ENCODE measurements at places on chromosomes 7 and 10.

- no peak for DNase-seq
These were observed 153.1 kb upstream of the LAMB4 start for GRCh38 chr7:108283252-108283651.

- no peak for DNase-seq
These were observed 60.7 kb upstream of the FOXK1 start for GRCh38 chr7:4621396-4621795.

GRCh38 chr7:141534757-141535737 is 16.2 kb upstream of the AGK start:
- DNase-seq = no peak

- peak; percentile 45 for DNase-seq
These were observed 93.2 kb upstream of the KIF5B start for GRCh38 chr10:32149252-32149955.

- DNase-seq = no peak
These were observed 947 bp downstream of the ABHD11 start for GRCh38 chr7:73737491-73738219.

GRCh38 chr10:79340646-79341244 is 6.5 kb upstream of the PPIF start:
- no peak for DNase-seq

GRCh38 chr10:43965918-43966570 is 317.4 kb upstream of the ZNF32 start:
- no peak for DNase-seq

- no peak for DNase-seq
These were observed 179.7 kb downstream of the PTPN20 start for GRCh38 chr10:47090903-47091302.

DNA sequence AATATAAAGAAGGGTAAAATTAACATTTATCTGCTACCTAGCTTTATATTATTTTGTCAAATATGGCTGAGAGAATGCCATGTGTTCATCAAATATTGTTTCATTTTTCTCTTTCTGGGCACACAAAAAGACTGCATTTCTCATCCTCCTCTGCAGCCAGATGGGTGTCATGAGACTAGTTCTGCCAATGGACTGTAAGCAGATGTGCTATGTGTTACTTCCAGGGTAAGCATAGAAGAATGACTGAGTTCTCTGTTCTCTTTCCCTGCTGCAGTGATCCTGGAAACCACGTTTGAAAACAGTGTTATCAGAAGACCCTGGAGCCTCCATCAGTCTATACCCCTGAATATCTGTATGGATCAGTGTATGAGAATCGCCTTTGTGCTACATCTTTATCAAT is 24.1 kb upstream of the SLK start:
- no peak for DNase-seq

- DNase-seq = no peak
These were observed 49.4 kb downstream of the TRIL start for GRCh38 chr7:28908775-28909174.

DNA sequence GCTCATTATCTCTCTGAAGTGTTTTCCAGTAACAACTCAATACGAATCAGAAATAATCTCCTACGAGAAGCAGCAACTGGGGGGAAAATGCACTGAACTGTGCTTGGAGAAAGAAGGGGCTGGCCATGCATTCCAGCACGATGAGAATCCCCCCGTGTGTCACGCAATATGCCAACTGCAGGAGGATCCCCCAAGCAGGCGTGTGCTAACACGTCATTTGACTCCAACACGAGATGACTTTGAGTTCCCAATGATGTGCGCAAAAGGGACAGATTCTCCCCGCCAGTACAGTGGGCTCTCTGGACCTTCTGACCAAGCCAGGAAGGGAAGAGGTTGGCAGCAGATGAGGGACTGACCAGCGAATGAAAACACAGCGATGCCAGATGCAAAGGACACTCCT is 105.5 kb downstream of the KCNMA1 start:
- peak; percentile 68 for DNase-seq

- peak; percentile 68 for DNase-seq
These were observed 327.3 kb downstream of the PHTF2 start for GRCh38 chr7:78125884-78126283.

GRCh38 chr10:74417397-74417796 is 266.4 kb downstream of the ADK start:
- DNase-seq = no peak

DNA sequence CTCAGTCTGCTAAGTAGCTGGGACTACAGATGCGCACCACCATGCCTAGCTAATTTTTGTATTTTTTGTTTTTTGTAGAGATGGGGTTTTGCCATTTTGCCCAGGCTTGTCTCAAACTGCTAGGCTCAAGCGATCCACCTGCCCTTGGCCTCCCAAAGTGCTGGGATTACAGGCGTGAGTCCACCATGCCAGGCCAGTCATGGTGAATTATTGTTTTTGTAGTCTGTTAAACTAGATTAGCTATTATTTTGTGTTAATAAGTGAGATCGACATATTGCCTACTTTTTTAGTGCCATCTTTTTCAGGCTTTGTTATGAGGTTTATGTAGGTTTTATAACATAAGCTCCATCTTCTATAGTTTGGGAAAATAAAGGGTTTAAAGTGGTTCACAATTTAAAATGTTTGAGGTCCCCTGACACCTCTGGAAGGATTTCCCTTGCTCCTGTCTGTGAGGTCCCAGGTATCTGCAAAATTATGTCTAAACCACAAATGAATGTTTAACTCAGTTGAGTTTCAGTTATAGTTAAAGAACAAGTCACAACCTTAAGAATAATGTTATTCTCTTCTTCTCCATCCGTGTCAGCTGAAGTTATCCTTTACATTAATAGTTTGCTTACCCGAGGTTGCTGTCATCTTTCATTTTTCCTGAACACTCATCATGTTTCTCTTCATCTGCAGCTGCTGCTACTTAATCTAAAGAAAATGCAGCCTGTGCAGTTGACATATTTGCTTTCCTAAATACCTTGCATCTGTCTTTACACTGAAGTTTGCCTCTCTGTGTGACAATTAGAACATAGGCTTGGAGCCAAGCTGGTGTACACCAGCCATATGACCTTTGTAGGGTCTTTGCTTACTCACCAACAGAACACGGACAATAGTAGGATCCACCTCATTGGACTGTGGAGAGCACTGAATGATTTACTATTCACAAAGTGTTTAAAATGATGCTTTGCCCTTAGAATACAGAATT is 8.9 kb upstream of the VSTM4 start:
- DNase-seq = no peak

DNA sequence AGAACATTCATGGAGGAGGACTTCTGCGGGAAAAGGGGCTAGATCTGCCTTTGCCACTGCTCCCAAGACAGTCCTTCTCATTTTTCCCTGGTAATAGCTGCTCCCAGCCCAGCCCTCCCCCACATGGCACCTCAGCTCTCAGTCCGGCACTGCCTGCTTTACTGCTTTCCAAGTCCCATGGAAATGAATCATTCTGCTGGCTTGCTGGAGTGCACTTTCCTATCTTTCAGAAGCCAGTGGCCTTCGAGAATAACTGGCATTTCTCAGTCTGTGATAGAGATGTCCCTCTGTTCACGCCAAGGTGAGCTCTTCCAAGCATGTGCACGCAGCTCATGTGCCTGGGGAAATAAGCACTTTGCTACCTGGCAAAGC is 61.4 kb downstream of the SYPL1 start:
- DNase-seq = no peak

DNA sequence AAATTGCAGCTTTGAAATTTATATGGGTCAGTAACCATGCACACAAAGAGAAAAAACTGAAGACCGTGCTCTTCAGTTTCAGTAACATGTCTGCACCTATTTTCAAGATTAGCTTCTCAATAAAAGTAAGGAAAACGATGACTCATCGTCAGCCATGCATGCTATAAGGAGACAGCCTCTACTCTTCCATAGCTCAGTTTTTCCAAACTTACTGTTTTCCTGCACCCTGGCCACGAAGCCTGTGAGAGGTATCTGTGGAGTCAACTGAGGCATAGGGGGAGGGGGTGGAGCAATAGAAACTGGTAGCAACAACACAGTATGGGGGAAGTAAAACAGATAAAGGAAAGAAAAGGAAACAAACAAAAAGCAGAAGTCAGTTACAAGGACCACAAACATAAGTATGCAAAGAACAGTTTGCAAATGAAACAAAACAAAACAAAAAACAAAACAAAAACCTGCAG is 58.0 kb downstream of the PDSS1 start:
- DNase-seq = no peak

DNA sequence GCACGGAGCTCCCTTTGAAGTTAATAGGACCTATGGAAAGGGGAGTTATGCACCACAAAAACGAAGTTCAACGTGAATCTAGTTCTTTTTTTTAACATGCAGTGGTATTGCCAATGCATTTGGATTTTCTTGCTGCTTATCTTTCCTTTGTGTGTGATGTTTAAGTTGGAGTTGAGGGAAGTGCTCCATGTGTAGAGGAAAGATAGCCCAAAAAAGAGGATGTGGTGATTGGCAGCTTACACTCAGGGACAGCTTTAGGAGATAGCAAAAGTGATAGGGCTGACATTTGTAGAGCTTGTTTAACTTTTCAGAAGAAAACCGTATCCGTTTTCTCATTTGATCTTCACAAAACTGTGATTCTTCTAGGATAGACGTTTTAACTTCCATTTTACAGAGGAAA is 101.3 kb downstream of the MDFIC start:
- no peak for DNase-seq

DNA sequence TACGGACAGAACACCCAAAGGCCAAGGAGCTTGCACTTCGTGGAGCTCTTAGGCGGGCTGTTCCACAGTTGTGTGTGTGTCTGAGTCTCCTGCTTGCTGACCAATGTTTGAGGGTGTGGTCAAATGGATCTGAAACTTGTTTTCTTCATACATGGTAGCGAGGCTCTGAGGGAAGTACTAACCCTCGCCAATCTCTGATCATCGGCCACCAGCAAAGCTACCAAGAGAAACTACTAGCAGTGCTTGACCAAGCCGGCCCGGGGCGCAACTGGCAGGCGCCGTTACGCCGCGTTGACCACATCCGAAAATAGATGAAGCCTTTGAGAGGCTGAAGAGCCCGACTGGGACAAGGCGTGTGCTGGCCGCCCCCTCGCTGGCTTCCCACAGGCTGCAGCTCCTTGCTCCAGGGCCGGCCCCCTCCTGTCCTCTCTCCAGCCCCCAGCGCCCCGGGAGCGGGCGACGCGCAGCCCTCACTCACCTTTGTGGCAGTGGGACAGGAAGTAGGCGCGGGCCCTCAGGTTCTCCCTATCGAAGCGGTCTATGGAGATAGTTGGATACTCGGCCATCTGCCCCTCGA is 384 bp downstream of the DCLRE1C start:
- DNase-seq = peak; percentile 7

DNA sequence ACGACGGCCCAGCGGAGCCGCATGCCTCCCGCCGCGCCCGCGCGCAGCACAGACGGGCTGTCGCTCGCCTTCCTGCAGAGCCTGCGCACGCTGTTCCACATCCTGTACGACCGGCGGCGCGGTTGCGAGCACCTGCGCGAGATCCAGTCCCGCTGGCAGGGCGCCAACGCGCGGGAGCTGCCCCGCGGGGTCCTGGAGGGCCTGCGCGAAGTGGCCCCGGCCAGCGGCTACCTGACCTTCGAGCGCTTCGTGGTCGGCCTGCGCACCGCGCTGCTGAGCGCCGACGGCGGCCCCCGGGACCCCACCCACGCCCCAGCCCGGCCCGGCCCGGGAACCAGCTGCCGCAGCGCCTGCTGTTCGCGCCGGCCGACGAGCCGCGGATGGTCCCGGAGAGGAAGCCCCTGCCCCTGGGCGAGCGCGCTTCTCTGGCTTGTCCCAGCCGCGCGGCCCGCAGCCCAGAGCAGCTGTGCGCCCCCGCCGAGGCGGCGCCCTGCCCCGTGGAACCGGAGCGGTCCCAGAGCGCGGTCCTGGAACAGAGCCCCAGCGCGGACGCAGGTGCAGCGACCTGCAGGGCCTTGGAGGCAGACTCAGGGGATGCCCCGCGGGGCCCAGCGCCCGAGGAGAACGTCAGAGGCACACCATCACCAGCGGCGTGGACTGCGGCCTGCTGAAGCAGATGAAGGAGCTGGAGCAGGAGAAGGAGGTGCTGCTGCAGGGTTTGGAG is 25.3 kb upstream of the ZNF716 start:
- no peak for DNase-seq

DNA sequence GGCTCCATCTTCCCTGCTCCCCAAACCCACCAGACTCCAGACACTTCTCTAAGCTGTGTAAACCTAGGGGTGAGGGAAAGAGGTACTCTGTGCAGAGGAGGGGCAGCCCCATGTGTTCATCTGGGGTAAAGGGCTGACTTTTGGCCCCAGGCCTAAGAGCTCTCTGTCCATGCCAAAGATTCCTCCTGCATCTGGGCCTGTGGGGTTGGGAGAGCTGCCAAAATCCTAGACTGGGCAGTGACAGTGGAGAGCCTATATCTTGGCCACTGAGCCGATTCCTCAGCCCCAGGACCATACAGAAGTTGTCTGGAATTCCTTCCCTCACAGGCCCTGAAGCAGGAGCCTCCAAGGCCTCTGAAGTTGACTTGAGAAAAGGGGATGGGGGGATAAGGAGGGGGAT is 25.3 kb upstream of the LEP start:
- DNase-seq = no peak

DNA sequence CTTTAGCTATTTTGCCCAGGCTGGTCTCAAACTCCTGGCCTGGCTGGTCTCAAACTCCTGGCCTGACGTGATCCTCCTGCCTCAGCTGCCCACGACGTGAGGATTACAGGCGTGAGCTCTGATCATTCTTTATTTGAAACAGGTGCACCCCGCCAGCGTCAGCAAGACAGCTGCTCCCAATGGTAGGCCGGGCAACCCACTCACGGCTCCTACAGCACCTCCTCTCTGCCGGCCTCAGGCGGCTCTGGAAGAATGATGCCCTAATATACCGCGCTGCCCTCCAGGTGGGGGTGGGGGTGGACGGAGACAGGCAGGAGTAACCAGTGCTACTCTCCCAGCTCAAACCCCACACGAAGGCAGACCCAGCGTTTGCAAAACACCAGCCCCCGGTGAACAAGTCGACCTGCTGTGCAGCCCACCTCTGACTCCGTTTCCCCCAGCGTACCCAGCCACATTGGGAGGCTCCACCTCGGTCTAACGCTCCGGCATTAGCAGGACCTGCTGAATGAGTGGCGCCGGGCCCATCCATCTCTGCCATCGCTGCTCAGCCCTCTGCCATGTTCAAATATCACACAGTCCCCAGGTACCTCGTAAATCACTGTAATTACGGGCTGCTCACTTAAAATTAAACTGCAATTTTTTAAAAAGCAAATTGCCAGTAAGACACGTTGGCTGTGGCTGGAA is 148.6 kb downstream of the ELFN1 start:
- DNase-seq = no peak

GRCh38 chr7:47148536-47149207 is 433.2 kb downstream of the TNS3 start:
- no peak for DNase-seq

DNA sequence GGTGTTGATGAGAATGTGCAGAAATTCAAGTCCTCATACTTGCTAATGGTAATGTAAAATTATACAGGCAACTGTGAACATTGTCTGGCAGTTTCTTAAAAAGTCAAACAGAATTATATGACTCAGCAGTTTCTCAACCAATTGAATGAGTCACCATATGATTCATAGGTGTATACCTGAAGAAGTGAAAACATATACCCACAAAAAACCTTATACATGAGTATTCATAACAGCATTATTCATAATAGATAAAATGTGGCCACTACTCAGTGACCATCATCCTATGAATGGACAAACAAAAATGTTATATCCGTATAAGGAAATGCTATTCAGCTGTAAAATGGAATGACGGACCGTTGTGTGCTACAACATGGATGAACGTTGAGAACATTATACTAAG is 253.5 kb downstream of the MALRD1 start:
- peak; percentile 45 for DNase-seq
